ENCODE measurements at places on chromosomes 2 and 18.

- DNase-seq, result no peak
These were observed 1.6 kb upstream of the LPIN1 start for GRCh38 chr2:11744631-11745394.

DNA sequence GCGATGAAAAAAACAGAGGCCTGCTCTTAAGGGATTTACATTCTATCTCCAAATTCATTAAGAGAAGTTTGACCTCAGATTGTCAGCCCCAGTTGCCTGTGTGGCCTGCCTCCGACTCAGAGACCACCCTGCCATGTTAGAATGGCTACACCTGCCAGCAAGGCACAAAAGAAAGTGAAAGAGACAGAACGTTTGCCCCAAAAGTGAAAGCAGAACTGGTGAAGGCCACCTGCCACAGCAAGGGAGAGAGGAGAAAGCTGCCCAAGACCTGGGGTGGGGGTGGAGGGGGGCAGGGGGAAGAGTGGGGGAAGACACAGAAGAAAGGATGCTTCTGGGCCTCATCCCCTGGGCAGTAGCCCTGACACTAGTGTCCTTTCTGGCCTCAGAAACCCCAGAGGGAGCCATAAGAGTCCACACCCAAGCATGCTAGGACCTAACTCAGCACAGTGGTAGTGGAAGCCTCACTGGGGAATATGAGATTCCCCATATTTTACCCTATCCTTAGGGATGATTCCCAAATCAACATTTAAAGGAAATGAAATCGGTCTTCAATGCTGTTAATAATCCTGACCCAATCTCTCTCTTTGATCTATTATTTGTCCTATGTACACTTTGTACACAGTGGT is 389.7 kb downstream of the TXNL1 start:
- DNase-seq, result no peak

DNA sequence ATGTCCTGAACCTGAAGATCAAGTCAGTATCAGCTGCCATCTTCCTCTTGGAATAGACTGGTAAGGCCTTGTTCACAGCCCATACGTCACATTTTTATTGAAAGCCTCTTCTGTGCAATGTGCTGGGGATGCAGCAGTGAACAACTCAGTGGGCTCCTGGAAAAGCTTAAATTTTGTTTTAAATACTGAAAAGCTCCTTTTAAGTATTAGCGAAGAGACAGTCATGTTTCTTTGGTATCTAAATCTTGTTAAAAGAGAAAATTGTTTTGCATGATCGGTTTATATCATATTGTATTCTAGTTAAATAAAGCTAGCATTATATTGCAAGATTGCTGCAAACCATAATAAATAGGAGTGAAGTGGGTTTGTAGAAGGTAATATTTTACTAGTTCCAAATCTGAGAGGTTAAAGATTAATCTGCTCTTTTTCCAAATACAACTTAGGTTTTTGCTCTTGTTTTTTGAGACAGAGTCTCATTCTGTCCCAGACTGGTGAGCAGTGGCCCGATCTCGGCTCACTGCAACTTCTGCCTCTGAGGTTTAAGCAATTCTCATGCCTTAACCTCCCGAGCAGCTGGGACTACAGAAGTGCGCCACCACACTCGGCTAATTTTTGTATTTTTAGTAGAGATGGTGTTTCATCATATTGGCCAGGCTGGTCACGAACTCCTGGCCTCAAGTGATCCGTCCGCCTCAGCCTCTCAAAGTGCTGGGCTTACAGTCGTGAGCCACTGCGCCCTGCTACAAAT is 1.6 kb upstream of the RMDN2 start:
- DNase-seq, result peak; percentile 48

DNA sequence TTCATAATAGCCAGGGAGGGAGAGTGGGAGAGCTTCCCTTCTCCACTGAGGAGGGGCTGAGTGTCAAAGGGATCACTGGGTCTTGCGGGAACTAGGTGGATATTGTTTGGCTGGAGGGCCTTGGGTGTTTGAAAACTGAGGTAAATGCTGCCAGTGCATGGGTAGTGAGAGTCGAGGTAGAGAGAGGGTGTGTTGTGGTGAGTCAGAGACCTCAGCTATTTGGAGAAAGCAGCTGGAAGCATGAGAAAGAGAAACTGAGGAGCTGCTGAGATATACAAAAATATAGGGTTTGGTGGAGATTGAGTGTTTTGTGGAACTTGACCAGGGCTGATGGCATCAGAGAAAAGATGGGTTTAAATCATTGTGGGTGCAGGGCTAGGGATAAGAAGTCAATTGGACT is 127.0 kb upstream of the CCDC195 start:
- DNase-seq, result no peak

DNA sequence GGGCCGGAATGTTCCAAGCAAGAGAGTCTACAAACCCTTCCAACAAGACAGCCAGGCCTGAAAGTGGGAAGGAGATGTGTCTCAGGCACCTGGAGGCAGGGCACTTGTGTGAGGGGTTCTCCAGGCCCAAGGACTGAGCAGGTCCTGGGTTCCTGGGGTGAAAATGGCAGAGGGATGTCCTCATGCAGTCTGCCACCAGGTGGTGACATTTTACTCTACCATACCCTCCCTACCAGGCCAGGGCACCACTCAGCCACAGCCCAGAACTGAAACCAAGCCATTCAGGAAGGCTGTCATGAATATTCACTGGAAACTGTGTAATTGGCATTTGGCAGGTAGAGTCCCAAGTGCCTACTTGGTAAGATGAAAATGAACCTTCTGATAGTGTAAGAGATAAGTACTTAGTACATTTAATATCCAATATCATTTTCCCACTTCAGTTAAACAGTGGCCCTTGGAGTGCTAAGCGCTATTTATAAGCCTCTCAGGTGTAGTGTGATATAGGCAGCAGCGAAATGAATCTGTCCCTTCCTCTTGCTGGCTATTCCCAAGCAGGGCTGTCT is 185.1 kb downstream of the MYO5B start:
- DNase-seq, result peak; percentile 64
